ENCODE measurements at places on chromosomes 3 and 15.

DNA sequence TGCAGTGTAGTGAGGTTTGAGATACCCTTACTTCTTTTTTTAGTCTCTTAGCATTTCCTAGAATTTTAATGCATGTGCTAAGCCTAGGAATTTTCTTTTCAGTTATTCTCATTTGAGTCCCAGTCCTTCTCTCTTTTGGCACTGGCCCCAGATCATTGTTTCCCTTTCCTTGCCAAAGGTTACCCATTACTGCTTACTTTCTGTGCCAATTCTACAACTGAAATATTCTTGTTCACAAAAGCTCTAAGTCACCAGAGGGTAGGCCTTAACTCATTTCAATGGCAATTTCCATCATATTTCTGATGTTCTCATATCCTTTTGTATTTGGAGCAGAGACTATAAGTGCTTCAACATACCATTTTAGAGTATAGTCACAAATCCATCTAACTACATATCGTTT lies 199.6 kb upstream of the CBLB start:
- DNase-seq: no peak

- no peak for DNase-seq
Measured at GRCh38 chr15:38211811-38212210, 40.8 kb upstream of the SPRED1 start.

DNA sequence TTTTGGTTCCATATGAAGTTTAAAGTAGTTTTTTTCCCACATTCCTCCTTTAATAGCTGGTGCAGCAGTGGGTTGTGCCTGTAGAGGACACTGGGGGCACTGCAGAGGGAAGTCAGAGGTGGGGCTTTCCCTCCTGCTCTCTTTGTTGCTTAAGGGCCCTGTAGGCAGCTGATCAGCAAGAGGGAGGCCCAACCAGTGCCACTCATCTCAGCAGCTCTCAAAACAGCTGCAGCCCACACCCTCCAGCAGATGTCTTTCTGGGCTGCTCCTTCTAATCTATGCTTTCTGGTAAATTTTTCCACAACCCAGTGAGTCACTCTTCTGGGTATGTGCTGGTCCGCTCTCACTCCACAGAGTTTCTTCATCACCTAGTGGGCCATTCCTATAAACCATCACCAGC lies 263.8 kb downstream of the FEZF2 start:
- no peak for DNase-seq

DNA sequence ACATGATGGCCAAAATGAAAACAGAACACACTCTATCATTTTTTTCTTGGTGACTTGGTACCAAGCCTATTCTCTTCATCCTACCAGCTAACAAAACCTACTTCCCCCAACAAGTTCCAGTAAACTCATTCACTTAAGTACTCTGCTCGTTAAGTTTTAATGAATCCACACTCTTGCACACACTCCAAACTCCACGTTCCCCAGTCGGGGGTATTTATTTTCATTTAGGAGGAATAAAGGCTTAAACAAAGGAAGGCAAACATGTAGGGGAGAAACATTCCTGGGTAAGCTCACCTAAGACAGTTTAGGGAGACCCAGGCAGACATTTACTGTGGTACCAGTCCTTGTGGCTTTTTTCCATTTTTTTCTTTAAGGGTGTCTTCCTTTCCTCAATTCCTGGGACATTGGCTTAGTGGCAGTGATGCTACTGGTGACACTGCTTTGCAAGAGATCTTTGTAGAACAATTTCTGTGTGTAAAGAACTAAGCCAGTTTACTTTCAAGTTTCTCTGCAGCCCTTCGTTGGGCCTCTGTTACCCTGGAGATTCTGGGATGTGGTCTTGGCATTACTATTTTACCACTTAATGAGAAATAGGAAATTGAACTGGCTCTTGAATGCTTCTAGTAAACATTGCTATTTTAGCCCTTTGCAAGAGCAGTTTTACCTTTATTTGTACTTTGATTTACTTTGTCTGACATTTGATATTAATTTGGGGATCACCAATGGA lies 117.3 kb upstream of the C15orf61 start:
- DNase-seq: no peak
